ENCODE measurements at places on chromosomes 2 and 18. TPM values are rescaled to one million over a fixed set of nuclear protein-coding genes. Genes with fewer than 3 reads are reported as not detected.

DNA sequence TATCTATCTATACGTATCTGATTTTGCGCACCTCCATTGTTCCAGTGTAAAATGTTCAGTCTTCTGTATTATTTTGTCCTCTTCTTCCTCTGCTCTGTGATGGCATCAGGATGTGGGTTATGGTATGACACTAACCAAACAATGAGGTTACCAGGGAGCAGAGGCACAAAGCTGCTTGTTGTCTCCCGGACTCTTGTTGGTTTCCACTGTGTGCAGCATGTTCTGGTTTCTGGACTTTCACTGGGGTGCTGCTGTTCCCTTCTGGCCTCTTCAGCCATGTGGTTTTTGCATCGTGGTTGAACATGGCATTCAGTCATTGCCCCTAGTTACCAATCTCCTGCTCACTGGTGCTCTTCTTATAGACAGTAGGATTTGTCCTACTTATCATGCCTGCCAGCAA lies 665.9 kb downstream of the CBLN2 start:
- DNase-seq, result no peak

DNA sequence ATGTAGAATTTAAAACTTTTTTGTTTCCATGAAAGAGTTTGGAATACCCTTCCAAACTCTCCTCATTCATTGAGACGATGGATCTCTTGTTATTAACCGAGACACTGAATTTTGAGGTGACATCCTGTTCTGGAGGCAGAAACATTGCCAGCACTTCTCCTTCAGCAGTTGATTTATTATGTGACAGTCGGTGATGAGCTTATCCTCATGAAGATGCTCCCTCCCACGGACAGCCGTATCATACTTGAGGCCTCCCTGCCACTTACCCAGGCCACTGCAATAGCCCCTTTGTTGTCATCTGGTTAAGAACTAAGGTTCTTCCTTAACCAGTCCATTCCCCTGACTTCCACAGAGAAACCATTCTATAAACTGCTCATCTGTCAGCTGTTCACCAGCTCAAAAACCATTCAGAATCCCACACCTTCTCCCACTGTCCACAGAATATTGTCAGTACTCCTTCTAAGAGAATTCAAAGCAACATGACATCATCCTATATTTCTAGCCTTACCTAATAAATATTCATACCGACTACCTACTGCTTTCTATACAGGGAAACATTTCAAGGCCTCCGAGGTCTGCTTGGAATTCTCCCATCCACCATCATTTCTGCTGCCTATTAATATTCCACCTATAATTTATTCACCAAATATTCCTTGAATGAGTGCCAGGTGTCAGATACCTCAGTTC lies 139.0 kb upstream of the TRIB2 start:
- no peak for DNase-seq

GRCh38 chr2:138267902-138268254 lies 233.7 kb upstream of the SPOPL start:
- DNase-seq, result no peak

The KYNU gene
- 143 TPM for total RNA-seq

The POU3F3 gene
- total RNA-seq, result not detected

GRCh38 chr2:174881678-174882077 lies 117.4 kb upstream of the CHRNA1 start:
- DNase-seq, result no peak

- peak; percentile 64 for DNase-seq
Measured at GRCh38 chr18:41745166-41746049, 209.6 kb upstream of the PIK3C3 start.

DNA sequence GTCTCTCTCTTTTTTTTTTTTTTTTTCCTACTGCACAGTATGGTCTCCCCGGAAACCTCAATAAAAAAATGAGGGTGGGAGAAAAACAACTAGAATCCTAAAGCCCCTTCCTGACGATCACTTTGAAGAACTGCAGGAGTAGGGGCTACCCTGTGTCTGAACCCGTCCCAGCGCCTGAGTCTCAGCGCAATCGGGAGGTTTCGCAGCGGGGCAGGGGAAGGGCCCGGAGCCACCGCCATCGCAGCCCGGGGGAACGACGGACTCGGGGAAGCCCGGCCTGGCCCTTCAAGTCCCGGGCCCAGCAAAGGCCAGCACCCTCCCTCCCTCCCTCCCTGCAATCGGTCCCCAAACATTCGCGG lies 411 bp downstream of the NARS1 start:
- no peak for DNase-seq

Measured in MCF 10A (cell line).